ENCODE measurements at places on chromosomes 5 and 9. TPM values are rescaled to one million over a fixed set of nuclear protein-coding genes. Genes with fewer than 3 reads are reported as not detected.

DNA sequence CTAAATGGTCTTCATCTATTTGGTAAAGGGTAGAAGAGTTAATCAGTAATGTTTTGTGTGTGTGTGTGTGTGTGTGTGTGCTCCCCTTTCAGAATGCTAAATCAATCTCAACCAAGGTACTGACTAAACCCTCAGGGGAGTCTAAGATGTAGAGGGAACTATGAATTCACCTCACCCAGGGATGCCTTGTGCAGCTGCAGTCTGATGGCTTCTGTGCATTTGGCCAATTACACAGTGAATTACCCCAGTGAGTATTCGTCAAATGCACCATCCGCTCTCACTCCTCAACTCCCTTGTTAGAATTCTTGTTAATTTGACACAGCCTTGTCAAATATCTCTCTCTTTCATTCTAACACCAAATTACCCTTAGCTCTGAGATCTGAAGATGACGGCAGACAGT, 234.6 kb downstream of the GABRB2 start:
- DNase-seq, result no peak

DNA sequence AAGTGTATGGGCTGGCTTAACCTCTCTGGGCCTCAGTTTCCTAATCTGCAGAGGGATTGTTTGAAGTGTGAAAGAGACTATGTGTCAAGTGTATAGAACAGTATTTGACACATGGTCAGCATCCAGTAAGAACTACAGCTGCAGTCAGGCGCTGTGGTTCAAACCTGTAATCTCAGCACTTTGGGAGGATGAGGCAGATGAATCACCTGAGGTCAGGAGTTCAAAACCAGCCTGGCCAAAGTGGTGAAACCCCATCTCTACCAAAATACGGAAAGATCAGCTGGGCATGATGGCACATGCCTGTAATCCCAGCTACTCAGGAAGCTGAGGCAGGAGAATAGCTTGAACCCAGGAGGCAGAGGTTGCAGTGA, 31.9 kb upstream of the STING1 start:
- peak; percentile 10 for DNase-seq

GRCh38 chr9:117164512-117164911, 250.3 kb downstream of the ASTN2 start:
- no peak for DNase-seq

DNA sequence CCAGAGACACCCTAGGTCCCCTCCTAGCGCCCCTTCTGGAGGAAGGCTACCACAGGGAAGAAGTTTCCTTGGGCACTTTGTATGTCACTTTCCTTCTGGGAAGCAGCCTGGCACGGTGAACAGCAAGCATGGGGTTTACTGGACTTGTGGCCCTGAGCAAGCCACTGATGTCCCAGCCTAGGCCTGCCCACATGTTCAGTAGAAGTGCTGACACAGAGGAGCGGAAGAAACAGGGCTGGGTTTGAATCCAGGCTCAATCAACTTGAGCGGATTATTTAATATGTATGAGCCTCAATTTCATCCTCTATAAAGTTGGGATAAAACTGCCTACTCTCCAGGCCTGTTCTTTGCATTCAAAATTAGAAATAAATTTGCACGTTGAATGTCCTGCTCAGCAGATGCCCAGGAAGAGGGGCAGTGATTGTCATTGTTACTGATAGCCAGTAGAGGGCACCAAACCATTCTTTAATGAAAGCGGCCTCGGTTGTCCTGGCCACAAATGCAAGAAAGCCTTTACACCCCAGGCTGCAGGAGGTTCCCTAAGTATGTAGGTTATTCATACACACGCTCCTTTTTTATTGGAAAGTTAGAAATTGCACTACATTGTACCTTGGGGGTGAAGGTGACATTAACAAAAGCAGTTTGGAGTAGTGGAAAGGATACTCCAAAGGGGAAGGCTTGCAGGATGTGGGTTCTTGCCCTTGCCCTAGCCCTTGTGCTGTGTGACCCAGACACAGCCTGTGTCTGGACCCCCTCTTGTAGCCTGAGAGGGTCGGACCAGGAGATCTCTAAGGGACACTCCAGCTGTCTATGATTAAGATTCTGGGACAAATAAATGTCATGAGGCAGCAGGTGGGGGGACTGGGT, 13.4 kb upstream of the XPA start:
- DNase-seq, result peak; percentile 56

- no peak for DNase-seq
Measured at GRCh38 chr5:23703940-23704855, 196.8 kb downstream of the PRDM9 start.

- DNase-seq, result no peak
Measured at GRCh38 chr5:76086095-76086494, 2.9 kb downstream of the SV2C start.

DNA sequence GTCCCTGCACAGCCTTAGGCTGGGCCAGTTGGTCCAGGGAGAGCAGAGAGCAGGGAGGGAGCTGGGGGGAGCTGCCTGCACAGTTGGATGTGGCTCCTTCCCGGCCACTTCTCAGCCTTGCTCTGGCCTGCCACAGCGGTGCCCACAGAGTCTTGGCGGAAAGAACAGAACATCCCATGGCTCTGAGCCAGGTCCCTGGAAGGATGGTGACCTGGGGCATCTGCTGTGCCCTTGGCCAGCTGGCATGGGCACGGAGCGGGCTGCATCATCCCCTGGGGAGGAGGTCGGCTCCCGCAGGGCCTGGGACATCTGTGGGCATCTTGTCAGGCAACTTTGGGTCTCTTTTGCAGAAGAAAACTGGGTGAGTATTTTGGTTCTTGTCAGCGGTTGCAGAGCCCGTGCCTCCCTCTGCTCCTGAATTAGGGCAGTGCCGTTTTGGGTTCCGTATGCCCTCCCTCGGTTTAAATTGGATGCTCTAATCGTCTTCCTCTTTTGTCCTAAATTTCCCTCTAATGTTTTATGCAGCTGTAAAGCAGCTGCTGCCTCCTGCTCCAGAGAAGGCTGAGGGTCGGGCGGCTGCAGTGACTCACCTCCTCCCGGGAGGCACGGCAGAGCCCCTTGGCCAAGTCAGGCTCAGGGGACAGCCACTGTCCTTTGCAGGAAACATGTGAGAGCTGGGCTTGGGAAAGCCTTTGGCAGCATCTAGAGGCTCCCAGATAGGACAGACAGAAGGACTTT, 10.5 kb upstream of the NACC2 start:
- no peak for DNase-seq

DNA sequence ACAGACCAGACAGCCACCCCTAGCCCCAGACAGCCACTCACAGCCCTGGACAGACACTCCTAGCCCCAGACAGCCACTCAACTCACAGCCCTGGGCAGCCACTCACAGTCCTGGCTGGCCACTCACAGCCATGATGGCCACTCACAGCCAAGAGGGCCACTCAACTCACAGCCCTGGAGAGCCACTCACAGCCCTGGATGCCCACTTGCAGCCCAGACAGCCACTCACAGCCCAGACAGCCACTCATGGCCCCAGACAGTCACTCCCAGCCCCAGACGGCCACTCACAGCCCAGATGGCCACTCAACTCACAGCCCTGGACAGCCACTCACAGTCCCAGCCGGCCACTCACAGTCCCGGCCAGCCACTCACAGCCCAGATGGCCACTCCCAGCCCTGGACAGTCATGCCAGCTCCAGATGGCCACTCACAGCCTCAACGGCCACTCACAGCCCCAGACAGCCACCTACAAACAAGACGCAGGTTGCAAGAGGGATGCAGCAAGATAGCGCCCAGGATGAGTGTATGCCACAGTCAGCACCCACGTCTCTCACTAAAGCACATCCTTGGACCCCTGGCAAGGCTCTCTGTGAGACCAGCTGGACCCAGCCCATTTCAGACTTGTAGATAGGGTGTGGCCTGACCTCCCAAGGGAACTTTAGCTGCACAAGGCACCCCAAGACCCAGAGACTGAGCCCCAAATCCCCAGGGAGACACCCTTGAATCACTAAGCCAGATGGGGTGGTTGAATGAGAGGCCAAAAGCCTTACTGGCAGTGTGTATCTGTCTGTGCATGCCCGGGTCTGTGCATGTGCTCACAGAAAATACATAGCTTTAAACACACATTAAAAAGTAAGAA, 22.4 kb downstream of the ZDHHC11B start:
- DNase-seq, result no peak

GRCh38 chr9:111481885-111482636, 2.1 kb downstream of the ECPAS start:
- no peak for DNase-seq

DNA sequence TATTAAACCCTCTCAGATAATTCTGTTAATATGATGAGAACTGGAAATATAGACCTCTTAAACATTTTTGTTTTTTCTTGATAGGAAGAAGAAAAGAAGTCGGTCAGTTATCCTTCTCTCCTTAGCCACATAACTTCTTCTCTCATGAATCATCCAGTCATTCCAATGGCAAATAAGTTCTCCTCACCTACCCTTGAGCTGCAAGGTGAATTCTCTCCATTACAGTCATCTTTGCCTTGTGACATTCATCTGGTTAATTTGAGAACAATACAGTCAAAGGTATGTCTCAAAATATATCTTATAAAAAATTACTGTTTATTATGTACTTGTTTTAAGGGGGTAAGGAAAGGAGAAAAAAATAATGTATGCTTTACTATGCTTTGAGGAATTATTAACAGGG, 165.3 kb downstream of the MAN2A1 start:
- no peak for DNase-seq

- no peak for DNase-seq
Measured at GRCh38 chr5:26894719-26895263, 143.6 kb downstream of the CDH9 start.

- DNase-seq, result no peak
Measured at GRCh38 chr5:98631311-98632054, 142.0 kb upstream of the RGMB start.

- DNase-seq, result no peak
Measured at GRCh38 chr9:113876993-113877368, 872 bp downstream of the ZNF618 start.

- DNase-seq, result no peak
Measured at GRCh38 chr9:69678843-69679538, 6.8 kb upstream of the APBA1 start.

GRCh38 chr5:80435476-80435875, 27.6 kb downstream of the ZFYVE16 start:
- no peak for DNase-seq

DNA sequence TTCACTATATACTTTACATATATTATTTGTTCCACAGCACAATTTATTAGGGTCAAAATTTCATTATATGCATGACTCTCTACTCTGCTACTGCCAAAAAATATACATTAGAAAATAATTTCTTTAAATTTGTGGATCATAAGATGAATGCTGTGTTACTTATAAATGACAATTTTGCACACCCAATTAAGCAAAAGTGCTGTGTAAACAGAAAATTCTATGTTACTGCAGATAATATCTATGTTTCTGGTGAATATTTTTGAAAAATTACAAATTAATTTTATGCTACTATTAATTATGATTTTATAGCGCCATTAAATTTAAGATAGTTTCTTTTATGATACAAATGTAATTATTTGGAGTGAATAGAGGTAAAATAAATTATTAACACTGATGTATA, 59.8 kb upstream of the GABRA6 start:
- DNase-seq, result no peak

DNA sequence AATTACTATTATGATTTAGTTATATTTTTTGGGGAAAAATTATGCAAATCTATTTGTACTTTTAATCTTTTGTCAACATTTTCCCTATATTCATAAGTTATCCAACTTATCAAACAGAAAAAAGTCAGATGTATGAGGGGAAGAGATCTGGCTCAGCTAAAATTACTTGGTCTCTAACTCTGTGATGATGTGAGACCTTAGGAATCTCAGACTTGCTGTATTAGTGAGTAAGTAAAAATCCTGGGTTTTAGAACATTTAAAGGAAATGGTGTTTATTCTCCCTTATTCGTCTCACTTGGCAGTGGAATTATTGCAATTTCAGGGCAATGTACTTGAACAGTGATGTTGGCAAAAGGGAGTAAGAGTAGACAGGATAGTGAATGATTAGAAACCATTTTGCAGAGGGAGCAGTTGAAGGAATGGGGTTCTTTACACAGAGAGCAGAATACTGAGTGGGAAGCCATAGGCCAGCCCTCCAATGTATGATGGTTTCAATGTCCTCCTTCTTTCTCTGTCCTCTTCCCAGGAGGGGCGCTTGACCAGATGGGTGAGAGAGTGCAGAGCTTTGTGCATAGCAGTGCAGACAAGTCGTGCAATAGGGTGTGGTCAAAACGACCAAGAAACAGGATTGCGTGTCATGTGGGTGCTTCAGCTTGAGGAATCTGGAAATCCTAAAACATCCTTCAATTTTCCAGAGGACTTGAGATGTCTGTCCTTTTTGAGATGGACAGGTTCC, 91.7 kb downstream of the TENT4A start:
- DNase-seq, result no peak

DNA sequence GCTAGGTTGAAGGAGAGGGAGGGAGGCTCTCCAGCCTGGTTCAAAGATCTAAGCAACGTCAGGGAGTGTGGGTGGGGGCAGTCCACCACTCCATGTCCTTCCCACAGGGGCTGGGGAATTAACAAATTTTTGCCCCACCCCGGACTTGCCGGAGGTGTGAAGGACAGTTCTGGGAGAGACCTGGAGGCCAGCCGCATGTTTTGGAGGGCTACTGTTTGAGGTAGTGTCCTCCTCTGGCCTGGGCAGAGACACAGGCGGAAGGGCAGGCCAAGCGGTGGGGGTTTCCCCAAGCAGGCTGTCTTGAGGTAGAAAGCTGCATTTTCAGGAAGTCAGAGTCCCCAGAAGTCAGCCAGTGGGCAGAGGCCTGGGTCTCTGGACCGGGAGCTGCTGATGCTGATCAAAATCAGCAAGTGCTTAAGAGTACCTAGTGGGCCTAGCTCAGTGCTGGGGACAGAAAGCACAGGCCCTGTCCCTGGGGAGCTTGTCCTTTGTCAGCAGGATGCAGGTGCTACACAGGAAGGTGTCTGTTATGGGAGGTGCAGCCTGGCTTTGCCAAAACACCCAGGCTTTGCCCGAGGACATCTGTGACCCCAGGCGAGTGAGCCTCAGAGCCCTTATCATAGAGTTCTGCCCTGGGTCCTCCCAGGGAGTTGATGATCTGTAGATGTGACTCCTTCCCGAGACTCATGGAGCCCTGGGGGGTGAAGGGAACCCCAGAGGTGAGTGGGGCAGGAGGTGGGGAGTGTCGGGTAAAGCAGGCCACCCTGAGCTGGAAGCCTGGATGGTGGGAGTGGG, 18.5 kb downstream of the JADE2 start:
- peak; percentile 43 for DNase-seq

- DNase-seq, result no peak
Measured at GRCh38 chr9:77449240-77450084, 198.7 kb downstream of the GNA14 start.

GRCh38 chr5:28947865-28948264, 1909.5 kb upstream of the CDH9 start:
- no peak for DNase-seq

The PCDHGA5 gene
- total RNA-seq, result 0.09 TPM

The RANBP17 gene
- total RNA-seq, result not detected

The FAM169A gene
- total RNA-seq, result 7.8 TPM

The BTNL8 gene
- not detected for total RNA-seq

The GNA14 gene
- total RNA-seq, result 0.25 TPM

All from activated naive CD4-positive, alpha-beta T cell treated with anti-CD3 and anti-CD28 coated beads, Interleukin-2, amount 50 U/mL, for 72 hours (primary cell).